ENCODE measurements at places on chromosomes 11 and 22. TPM values are rescaled to one million over a fixed set of nuclear protein-coding genes. Genes with fewer than 3 reads are reported as not detected.

DMC1 gene
- polyA plus RNA-seq = 5.4 TPM

DNA sequence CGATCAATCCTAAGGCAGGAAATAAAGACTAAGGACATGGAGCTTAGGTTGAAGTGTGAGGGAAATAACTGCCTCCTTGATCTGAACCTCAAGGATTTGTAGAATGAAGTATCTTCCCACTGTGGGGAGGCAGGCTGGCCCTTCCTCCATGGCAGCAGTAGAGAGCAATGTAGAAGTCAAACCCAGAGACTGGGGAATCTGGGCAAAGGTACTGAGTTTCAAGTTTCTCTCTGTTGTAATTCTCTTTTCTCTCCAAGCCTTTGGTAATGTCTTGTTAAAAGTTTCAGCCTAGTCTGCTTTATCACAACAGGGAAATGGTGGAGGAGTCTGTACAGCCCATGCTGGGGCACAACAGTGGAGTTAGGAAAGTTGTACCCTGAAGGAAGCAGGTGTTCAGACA is 49.5 kb downstream of the ADM start:
- DNase-seq = no peak

DNA sequence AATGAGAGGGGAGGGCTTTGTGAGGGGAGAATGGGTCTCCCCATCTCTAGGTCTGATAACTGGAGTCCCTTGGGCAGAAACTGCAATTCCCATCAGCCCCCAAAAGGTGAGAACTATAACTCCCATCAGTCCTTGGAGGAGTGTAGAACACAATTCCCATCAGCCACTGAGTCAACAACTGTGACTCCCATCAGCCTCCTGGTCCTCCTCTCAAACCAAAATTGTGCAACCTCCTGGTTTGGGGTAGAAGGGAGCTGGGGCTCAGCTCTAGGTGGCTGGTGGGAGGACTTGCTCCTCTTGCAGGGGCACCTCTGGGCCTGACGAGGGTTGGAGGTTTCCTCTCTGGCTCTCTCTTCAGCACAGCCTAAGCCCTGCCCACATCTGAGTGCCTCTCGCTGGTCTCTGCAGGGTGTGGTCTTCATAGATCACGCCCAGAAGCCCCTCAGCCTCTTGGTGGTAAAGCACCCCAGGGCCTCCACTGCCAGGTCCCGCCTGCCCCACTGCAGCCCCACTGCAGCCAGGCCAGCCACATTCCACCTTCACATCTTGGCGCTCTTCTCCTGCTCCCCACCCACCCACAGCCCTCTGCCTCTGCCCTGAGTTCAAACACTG is 18.5 kb downstream of the SLC22A12 start:
- no peak for DNase-seq

- DNase-seq = no peak
These were observed 28.5 kb downstream of the RSPH14 start for GRCh38 chr22:23113067-23113846.

BLID gene
- not detected for polyA plus RNA-seq

DNA sequence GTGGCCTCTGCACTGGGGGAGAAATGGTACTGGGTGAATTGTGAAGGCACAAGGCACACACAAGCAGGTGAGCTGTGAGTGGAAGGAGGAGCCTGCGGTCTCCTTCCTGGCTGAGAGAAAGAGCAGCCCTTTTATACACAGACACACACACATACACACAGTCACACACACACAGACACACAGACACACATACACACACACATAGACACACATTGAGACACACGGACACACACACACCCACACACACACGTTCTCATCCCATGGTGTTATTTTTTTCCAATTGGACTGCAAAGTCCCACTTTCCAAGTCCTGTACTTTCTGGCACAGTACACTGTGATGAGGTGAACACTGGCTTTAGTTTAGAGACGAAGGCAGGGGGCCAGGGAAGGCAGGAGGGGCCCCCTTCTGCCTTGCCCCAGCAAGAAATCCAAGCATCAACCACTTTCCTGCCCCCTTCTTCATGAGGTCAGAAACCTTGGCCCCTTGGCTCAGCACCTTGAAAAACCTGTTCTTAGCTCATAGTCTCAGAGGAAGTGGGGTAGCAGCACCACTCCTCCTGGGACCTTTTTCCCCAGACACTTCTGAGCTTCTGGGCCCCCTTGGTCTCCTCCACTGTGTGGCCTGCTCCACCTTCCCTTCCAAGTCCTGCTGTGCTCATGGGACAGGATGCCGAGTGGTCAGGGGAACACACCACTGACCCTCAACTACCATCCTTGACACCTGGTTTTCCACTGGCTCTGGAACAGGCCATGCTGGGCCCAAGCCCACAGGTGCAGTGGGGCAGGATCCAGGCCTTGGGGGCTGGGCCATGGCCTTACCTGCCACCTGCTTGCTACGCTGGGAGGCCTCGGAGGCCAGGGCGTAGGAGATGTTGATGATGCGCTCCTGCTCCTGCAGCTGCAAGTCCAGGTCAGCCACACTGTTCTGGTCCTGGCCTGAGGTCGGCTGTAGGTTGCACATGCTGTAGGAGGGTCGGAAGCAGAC is 43.8 kb downstream of the C11orf58 start:
- DNase-seq = no peak

- DNase-seq = no peak
These were observed 29.0 kb downstream of the RHOD start for GRCh38 chr11:67085617-67086016.

DNA sequence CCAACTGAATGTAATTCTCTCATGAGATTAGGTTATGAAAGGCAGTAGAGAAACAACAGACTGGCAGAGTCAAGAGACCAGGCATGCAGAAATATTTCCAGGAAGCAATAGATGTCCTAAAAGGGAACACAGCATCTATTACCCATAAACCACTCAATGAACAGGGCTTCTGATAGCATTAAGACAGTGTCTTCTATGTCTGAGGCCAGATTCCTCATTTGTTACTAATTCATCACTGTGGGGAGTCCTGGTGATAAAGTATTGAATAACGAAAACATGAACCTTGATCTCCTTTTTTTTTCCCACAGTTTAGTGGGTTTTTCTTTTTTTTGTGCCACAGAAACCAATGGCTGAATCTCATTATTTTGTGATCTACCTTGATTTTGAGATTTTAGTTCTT is 339.0 kb downstream of the METTL15 start:
- DNase-seq = no peak

NDUFV1 gene
- polyA plus RNA-seq = 153 TPM

All from right renal cortex interstitium (tissue), 3 donors.